NCI-H2227 treated with DMSO at 0.1 percent for 48 hours (cell line): ENCODE measurements at places on chromosomes 12 and 14.

DNA sequence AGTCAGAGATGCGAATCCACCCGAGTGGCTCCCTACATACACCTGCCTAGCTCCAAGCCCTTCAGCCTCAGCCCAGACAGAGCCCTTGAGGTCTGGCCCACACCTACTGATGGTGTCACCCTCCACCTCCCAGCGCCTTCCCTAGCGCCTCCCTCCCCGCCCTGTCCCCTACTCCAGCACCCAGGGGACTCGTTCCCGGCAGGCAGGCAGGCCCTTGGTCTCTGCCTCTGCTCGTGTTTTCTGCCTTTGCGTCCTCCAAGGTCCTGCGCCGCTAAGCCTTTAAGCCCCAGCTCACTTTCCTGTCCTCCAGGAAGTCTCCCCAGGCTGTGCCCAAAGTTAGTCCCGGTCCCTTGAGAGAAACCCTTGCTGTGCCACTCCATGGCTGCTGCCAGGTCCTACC, 12.7 kb downstream of the INF2 start:
- DNase-seq = no peak

DNA sequence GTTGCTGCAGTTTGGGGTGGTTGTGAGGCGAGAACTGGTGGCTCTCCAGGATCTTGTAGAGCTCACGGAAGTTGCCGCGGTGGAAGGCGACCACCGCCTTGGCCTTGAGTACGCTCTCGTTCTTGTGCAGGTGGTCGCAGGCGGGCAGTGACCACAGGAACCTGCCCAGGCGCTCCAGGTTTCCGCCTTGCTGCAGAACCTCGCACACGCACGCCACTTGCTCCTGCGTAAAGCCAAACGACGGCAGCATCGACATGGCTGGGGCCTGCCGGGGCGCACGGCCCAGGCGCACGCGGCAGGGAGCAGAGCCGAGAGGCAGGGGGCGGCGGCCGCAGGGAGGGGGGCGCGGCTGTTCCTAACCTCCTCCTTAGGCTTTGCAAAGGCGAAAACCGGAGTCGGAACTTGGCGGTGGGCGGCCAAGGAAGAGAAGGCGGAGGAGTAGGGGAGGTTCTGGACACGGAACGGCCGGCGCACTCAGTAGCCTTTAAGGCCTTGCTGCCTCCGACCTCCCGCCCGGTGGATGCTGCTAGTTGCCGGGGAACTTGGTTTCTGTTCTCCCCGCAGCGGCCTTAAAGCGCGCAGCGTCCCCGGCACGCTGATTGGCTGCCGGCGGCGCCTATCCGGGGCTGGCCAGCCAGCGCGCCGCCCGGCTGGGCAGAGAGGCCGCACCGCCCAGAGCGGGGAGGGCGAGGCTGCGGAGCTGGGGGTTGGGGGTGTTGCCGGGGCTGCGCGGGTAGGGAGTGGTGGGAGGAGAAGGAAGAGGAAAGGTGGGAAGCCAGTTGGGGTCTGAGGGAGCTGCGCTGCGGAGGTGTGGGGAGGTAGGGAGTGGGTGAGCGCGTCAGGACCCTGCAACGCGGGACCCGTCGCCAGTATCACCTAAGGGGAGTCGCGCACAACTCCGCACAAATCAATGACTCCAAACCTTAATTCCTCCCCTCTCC, at the start of gene SIX1:
Gene SIX1 (minus strand): TSS at position 544 of the 941 bp plus-strand sequence. CDS start 288 bp downstream, at position 256.
- DNase-seq = peak; percentile 45

DNA sequence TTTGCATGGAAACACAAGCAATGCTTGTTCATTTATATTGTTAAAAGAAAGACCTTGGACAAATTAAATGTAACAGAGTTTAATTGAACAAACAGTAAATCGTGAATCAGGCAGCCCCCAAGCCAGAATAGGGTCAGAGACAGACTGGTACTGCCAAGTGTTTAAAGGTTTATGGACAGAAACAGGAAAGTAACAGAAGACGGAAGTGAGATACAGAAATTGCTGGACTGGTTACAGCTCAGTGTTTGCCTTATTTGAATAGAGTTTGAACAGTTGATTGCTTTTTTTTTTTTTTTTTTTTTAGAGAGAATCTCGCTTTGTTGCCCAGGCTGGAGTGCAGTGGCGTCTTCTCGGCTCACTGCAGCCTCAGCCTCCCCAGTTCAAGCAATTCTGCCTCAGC, 50.3 kb downstream of the DAO start:
- no peak for DNase-seq

GRCh38 chr12:132558042-132558856, 52.1 kb downstream of the LRCOL1 start:
- no peak for DNase-seq

DNA sequence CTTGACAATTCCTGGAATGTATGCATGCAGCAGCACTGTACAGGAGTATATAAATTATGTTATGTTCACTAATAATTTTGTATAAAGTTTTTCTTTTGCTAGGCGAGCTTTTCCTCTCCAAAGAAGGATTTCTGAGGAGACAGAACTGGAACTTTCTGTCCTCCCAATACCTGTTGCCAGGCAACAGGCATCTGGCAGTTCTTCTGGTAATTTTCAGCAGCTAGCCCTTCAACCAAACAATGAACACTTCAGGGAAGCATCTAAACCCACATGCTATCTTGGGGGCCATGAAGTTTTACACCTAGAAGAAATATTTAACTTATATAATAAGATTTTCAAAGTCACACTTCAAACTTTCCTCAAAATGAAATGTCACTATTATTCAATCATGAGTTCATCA, 162.9 kb upstream of the SYT10 start:
- DNase-seq = no peak

DNA sequence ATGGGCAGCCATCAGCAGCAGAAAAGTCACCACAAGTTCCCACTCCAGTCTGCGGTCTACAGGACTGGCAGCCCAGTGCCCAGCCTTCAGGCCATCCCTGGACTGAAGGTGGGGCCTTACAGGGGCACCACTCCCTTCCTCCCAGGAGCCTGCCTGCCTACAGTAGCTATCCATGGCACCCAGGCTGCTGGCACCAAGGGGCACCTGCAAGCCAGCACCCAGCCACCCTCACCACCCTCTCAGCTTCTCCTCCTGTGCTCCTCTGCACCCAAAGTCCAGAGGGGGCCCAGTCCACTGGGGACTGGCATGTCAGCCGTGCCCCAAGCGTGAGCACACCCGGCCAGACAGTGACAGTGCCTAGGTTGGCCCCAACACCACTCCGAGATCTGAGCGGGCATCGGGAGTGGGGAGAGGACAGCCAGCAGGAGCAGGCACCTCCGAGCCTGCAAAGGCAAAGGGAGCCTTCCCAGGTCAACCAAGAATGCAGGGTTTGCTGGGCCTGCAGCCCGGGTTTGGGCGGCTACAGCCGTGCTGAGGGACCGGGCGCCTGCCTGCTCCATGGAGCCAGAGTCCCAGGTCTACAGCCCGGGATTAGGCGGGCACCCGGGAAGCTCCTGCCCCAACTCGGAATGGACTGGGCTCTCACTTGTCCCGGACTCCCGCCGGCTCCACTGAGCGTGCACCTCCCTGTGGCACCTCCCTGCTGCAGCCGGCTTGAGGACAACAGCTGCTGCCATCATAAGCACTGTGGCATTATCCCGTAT, 8.1 kb upstream of the OR6C65 start:
- no peak for DNase-seq

GRCh38 chr12:98730412-98730811, 85.3 kb downstream of the APAF1 start:
- DNase-seq = no peak

DNA sequence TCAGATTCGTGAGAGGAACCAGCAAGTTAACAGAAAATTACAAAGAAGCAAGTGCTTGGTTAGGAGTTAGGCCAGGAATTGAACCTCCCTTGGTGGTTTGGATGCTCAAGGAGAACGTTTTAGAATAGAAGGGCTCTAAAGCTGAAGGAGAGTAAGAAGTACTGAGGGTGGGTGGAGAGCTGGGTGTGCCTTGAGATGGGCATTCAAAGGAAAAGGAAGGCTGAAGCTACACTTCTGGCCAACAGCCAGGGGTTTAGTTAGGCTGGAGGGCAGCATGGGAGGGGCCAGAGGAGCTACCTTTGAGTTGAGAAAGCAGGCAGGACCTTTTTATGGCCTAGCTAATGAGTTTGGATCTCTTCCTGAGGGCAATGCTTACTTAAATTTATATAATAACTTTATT, 421.2 kb downstream of the CCDC91 start:
- DNase-seq = no peak

DNA sequence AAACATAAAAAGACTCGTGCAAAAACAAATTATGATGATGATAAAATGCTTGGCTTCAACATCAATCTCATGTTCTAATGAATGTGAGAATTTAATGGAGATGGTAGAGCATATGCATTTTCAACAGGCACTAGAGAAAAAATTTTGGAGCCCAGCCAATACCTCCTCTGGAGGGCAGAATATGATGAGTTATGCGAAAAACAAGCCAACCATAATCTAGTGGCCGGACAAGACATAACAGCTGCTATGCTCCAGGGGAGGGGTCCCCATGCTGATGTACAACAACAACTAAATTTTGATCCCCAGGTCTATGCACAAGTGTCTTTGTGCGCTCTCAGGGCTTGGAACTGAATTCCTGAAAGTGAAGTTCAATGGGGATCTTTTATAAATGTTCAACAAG, 1197.5 kb downstream of the LRFN5 start:
- no peak for DNase-seq

- DNase-seq = no peak
Measured at GRCh38 chr12:62806893-62807292, 128.1 kb downstream of the PPM1H start.

- no peak for DNase-seq
Measured at GRCh38 chr14:31580234-31580633, 19.0 kb downstream of the NUBPL start.

DNA sequence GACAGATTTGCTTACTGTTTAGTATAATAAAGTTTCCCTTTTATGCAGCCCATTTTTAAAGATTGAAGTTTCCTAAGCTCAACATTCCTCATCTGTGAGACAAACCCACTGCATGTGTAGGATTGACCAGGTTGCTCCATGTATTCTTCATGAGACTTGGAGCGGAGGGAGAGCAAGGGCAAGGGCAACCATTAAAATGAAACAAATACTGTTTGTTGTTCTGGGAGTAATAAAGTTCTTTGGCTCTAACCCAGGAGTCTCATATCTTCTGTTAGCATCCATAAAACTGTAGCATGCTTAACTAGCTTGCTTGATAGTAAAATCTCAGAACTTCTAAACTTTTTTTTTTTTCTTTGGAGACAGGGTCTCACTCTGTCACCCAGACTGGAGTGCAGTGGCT, 74.2 kb downstream of the NTS start:
- DNase-seq = no peak

- DNase-seq = no peak
Measured at GRCh38 chr12:109439181-109439580, 37.9 kb downstream of the KCTD10 start.

DNA sequence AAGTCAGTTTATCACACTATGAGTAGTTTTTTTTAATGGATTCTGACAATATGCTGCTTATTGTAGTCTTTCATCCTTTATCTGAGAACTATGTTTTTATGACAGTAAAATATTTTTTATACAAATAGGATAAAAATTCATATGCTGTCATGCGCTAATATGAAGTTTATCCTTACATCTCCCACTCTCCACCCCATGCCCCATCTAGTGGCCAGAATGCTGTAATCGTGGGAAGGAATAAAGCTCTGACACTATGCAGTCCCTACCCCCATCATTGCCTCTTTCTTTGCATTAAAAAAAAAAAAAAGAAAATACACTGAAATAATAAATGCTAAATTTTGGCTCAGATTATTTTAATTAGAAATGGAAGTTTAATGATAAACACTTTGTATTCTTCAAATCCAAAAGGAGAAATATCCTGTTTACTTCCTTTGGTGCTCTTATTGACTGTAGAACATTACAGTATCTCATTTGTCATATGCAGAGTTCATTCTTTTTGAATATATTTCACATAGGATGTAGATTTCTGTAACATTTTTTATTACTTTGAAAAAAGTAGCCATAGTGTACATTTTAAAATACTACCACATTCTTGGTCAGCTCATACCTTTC, 145.9 kb upstream of the SLCO1C1 start:
- DNase-seq = no peak

DNA sequence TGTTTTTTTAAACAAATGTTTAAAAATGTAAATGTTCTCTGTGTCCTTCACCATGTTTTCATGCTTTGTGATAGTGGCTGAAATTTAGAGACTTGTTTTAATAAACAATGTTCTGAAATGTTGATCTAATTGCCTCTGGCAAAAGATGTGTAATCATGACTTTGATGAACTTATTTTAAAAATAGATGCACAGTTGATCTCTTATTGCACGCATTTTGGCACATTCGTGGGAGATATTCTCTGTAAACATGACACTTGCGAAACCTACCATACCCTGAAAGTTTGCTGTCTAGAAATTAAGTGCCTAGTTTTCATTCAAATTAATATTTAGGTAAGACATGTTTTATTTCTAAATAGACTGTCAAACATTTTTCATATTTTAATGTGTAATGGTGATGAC, 119.7 kb upstream of the DNM1L start:
- no peak for DNase-seq
